ENCODE measurements at places on chromosomes 7 and 10. TPM values are rescaled to one million over a fixed set of nuclear protein-coding genes. Genes with fewer than 3 reads are reported as not detected.

Gene SRGN
- total RNA-seq, result 121 TPM

Gene PKD2L1
- total RNA-seq, result not detected

Gene AZGP1
- not detected for total RNA-seq

Gene AKR1C8
- total RNA-seq, result not detected

Gene NRP1
- total RNA-seq, result 89.4 TPM

Gene MGAM2
- not detected for total RNA-seq

Gene KAZALD1
- 4.5 TPM for total RNA-seq

Gene ZKSCAN5
- total RNA-seq, result 7.7 TPM

Gene NUTM2E
- total RNA-seq, result not detected

- DNase-seq, result no peak
Observed at GRCh38 chr7:90232430-90232829, 12.5 kb upstream of the CFAP69 start.

GRCh38 chr10:89563861-89564478 is 28.6 kb upstream of the SLC16A12 start:
- DNase-seq, result no peak

- DNase-seq, result no peak
Observed at GRCh38 chr7:21497072-21497471, 45.8 kb upstream of the DNAH11 start.

DNA sequence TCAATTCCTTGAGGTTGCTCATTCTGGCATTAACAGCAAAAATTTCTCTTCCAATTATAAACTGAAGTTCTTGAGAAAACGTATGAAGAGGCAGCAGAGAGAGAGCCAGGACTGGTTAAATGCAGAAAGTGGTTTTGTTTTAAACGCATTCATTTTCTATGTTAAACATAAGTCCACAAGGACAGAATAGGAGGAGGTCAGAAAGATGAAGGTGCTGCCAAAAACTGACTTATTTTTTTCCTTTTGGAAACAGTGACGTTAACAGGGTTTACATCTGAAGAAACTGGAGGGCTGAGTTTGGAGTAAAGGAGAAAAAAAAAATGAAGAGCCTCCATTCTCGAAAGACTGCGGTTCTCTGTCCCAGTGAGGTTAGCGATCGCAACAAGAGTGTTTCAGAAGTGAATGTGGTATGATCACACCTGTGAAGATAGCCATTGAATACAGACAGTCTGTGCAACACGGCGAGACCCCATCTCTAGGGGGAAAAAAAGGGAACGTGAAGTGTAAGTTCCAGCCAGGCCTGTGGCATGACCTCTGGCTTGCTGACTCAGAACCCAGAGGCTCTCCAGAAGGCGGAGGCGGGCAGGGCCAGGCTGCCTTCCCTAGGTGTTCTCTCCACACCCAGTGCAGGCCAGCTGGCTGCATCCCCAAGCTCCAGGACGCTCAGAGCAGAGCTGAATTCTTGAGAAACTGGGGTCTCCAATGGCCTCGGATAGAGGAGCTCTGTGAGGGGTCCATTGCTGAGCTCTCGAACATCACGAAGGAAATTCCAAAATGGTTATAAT is 84.0 kb downstream of the CHST15 start:
- DNase-seq, result no peak

DNA sequence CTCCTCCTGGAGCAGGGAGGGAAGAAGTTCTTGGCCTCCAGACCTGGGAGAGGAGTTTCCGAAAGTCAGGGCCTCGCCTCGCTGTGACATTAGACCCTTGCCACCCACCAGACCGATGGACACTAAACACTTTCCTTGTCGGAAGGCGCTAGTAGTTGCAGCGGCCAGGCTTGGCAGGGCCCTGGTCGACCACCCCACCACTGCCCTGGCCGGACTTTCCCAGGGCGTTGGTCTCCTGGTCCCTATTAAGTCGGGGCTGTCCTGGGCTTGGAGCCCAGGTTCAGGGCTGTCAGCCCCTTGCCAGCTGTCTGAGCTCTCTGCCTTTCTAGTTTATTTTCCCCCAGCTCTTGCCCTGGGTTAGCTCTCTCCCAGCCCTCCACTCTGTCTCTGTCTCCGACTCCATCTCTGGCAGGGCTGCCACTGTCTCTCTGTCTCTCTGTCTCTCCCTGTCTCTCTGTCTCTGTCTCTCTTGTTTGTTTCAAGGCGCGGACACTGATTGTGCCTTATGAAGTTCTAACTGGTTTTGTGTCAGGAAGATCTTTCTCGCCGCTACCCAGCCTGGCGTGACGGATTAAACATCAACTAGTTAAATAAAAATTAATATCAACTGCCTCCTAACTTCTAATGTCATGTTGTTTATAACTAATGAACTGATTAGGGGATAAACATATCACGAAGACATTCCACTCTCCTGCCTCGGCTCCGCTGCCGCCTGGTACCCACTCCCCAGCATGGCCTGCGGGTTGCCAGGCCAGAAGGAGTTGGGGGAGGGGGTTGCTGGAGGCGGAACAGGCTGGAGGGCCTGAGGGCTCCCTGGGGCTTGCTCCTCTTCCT is 13.8 kb upstream of the PAX2 start:
- DNase-seq, result no peak

DNA sequence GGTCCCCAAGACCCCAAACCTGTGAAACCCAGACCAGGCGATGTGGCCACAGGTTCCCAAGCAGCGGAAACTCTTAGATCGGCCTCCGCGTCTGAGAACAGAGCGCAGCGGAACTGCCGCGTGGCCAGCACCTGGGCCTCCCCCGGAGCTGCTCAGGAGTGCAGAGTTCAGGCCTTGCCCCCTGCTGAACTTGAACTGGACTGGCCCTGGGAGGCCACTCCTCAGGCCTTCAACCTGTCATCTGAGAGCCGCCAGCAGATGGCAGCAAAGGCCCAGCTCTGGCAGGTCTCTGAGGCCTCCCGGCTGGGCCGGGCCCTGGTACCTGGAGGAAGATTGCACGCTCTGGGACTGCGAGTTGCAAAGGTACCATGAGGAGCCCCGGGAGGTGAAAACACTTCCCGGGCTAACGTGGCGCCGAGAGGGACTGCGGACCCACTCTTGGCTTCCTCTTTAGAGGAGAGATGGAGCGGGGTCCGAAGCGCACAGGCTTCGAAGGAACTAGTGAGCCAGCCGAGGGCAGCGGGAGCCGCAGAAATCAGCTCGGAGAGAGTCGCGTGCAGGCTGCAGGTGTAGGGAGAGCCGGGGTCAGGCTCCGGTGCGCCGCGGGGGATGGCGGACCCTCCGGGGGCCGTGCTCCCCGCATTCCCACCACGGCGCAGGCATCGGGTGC is 89.2 kb downstream of the PAXIP1 start:
- DNase-seq, result no peak

- DNase-seq, result no peak
Observed at GRCh38 chr10:103181244-103181643, 11.8 kb downstream of the NT5C2 start.

DNA sequence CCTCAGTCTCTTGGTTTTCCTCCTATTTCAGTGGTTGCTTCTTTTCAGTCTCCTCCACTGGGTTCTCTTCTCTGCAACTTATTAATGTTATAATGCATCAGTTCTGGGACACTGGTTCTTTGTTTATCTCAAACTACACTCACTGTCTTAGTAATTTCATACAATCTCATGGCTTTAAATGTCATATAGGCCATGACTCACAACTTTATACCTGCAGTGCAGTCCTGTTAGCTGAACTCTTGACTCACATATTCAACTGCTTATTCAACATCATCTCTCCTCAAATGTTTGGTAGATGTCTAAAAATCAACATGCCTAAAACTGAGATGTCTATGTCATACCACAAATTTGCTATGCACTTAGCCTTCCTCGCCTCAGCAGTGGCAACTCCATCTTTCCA is 101.2 kb upstream of the PALS2 start:
- DNase-seq, result no peak

DNA sequence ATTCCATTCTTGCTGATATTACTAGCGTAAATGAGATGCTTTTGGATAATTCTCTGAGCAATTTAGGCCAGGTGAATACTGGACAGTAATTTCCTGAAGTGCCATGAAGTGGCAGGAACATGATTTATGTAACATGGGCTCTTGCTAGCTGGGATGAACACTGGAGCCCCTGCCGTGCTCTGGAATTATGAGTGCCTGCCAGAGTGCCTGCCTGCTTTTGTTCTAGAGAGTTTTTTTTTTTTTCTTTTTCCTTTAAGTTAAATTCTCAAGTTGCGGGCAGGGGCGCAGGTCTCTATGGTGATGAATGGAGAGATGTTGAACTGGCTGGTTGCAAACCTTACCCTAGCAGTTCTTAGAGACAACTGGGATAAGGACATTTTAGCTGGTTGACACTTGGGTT is 165.9 kb downstream of the AUTS2 start:
- DNase-seq, result no peak

Measured in epithelial cell of proximal tubule (primary cell).